Daoy (cell line): ENCODE measurements at places on chromosomes 7 and 10.
A peak's percentile ranks its signal among the peaks of the same experiment; 100 is the strongest.

- DNase-seq, result no peak
Observed at GRCh38 chr7:55523366-55523765, 48.9 kb downstream of the VOPP1 start.

DNA sequence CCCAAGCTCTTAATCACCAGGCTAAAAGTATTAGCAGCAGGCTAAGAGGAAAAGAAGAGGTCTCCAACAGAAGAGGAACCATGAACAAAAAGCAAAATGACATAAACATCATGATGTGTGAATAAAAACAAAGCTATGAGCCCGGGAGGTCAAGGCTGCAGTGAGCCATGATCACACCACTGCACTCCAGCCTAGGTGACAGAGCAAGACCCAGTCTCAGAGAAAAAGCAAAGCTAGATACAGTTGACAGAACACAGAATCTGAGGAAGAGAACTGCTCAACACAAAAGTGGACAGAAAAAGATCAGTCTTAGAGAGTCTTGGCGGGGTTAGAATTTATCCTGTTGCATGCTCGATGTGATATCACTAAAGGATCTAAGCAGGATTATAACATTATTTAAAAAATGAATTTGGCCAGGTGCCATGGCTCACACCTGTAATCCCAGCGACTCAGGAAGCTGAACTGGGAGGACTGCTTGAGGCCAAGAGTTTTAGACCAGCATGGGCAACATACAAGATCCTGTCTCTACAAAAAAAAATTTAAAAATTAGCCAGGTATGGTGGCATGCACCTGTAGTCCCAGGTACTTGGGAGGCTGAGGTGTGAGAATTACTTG is 37.5 kb downstream of the NT5C2 start:
- DNase-seq, result no peak

DNA sequence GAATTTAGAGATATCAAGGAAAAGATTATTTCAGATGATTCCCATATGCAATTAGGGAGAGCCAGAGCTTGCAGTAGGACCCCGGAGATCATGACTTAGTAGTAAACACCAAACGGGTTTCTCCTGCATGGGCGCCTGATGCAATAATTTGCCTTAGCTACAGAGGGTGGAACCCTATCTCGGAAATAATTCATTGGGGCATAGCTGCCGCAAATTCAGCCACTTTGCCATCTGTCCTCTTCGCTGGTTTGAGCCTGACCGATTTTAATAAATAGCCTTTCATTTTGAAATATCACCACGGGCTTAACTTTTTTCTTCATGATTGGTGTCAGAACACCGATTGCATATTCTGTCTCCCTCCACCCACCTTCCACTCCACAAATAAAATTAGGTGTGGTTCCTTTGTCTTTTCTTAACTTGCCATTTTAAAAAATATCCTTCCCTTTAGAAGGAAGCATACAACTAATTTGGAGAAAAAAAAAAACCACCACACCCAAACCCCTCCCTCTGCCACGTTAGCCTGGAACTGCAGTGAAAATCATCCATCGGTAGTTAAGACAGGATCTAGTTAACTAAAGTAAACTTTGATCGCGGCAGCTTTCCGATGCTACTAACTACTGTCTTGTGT is 1.4 kb downstream of the GARS1 start:
- peak; percentile 41 for DNase-seq

GRCh38 chr7:35494407-35494806 is 200.5 kb downstream of the HERPUD2 start:
- no peak for DNase-seq

- peak; percentile 33 for DNase-seq
Observed at GRCh38 chr10:95247200-95247880, 43.5 kb downstream of the PDLIM1 start.

- DNase-seq, result no peak
Observed at GRCh38 chr7:118844748-118845147, 620.2 kb downstream of the ANKRD7 start.

DNA sequence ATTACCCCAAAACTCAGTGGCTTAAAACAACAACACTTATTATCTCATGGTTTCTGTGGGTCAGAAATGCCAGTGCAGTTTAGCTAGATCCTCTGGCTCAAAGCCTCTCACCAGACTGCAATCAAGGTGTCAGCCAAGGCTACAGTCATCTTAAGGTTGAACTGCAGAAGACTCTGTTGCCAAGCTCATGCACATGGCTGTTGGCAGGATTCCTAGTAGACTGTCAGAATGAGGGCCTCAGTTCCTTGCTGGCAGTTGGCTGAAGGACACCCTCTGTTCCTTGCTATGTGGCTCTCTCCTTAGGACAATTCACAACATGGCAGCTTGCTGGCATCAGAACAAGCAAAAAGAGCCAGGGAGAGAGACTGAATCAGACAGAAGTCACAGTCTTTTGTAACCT is 34.7 kb downstream of the TOMM7 start:
- DNase-seq, result no peak

- no peak for DNase-seq
Observed at GRCh38 chr7:71386152-71386785, 254.3 kb downstream of the GALNT17 start.

- no peak for DNase-seq
Observed at GRCh38 chr10:1465993-1466764, 271.1 kb downstream of the ADARB2 start.

- DNase-seq, result no peak
Observed at GRCh38 chr7:11753433-11753832, 78.6 kb downstream of the THSD7A start.

DNA sequence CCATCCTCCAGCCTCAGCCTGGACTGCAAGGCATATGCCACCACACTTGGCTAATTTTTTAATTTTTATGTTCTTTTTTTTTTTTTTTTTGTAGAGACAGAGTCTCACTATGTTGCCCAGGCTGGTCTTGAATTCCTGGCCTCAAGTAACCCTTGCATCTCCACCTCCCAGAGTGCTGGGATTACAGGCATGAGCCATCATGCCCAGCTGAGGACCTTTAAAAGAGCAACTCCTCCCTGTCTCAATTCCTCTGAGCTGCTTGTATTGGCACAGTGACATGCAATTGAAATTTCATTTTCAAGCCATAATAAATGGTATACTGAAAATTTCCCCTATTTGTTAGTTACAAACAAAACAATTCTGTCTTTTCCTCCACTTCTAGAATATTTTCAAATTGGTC is 19.5 kb downstream of the DNAJB9 start:
- DNase-seq, result no peak

- no peak for DNase-seq
Observed at GRCh38 chr7:92768501-92769393, 67.6 kb downstream of the CDK6 start.

DNA sequence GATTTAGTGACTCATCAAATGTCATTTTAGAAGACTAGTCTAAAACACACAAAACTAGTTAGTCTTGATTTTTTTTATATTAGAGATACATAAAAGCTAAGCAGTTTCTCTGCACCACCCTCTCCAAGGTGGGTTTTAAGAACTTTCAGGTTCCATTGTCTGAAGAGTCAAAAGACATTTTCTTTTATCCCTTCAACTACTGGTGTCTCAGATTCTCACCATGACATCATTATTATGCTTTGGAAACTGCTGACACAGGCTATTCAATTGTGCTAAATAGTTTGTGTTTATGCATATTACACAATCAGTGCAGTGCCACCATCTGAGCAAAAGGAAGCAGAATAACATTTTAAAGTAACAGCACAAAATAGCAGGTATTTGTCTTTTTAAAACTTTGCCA is 52.2 kb downstream of the IGF2BP3 start:
- DNase-seq, result no peak

GRCh38 chr7:117347962-117348672 is 25.3 kb upstream of the WNT2 start:
- no peak for DNase-seq

DNA sequence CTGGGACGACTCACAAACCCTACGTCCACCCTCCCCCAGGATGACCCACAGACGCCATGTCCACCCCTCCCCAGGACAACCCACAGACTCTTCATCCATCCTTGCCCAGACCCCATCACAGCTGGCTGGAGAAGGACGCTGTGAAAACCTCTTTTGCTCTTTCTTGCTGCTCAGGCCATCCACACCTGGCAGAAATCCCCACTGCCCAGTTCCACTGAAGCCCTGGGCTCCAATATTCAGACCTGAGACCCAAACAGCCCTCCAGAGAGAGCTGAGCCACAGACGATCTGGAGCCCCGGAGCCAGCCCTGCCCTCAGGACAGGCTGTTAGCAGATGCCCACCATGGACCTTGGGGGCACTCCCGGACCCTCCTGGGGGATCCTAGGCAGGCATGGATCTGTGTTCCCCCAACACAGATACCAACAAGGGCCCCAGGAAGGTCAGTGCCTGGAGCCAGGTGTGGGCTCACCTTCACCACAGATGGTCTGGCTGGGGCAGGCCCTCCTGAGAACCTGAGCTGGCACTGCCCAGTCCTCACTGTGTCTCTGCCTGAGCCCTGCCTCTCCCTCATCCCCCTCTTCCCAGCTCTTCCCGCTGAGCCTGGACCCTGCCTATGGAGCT is 226.2 kb downstream of the PTPRN2 start:
- no peak for DNase-seq

DNA sequence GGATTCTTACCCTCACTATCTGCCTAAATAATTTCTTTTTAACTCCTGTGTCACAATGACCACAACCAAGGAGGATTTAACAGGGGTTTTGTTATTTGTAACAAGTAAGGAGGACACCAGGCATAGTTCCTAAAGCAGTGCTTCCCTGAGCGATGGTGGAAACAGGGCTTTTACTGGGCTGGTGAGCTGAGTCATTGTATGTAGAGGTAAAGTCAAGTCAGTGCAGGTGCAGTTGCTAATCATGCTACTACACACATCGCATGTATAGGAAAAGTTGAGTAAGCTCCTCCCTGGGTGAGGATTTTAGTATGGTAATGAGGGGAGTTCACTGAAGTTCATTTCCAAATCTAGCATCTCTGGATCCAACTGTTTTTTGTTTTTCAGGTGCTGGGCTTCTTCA is 22.9 kb upstream of the ABCA13 start:
- DNase-seq, result no peak

- DNase-seq, result peak; percentile 32
Observed at GRCh38 chr7:28165961-28166955, 14.3 kb downstream of the JAZF1 start.

DNA sequence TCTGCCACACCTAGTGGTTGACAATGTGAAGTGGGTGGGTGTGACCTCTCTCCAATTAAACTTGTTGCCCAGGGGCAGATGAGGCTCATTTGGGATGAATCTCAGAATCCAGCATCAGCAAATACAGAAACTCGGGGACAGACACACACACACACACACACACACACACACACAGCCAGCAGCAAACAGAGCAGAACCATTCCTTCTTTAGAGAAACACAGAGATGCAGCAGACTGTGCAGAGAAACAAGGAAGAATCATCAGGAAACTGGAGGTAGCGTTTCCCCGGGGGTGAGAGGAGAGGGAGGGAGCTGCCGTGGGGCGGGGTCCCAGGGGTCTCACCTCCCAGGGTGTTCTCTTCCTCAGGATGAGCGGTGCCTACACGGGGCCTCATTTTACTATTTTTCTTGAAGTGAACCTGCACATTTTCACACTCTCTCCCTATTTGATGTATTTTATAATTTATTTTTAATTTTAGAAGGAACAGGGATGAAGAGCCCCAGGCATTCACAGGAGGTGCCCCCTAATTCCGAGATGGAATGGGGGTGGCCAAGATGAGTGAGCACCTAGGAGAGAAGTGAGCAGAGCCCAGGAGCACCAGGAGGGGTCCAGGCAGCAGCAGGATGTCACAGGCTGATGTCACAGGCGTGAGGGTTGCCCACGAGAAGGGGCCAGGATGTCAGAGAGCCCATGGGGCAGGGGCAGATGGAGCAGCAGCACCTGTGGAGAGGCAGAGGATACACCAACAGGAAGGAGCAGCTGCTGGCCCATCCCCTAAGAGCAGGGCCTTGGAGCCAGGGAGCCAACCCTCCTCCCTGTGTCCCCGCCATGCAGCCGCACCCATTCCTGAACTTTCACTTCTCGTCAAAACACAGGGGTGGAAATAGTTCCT is 85.3 kb upstream of the PPP2R2D start:
- no peak for DNase-seq

DNA sequence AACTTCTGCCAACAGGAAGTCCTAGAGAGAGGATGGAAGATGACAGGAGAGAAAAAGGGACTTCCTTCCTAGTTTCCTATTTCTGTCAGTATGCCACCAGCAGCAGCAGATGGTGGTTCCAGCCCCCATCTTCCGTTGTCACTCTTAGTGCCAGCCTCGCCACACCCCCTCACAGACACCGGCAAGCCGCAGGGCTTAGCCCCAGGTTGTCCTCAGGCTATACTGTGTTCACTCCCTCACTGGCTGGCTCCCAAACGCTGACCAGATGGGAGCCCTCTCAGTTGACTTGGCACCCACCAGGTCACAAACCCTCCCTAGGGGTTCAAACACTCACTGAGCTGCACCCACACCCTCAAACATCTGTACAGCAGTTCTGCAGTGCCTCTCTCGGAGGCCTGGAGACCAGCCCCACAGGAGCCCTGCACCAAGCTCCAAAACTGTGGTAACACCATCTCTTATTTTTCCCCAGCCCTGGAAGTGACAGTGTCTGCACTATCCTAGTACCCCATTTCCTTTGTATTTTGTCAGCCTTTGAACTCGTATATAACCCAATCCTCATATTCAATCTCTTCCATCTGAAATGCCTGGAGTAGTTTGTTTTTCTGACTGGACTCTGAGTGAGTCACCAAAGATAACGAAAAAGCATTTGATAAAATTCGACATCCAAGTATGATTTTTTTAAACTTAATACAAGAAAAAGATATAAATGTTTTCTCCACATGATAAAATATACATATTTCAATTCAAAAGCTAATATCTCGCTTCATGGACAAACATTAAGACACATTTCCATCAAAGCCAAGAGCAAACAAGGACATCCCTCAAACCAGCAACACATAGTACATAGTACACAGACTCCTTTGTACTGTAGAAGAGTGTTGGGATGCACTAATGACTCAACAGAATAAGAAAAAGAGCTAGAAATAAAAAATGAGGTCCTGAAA is 34.5 kb downstream of the SMURF1 start:
- peak; percentile 35 for DNase-seq
